ENCODE measurements at places on chromosomes 5 and 9.

- no peak for DNase-seq
Measured at GRCh38 chr5:108398964-108399363, 17.1 kb upstream of the FBXL17 start.

DNA sequence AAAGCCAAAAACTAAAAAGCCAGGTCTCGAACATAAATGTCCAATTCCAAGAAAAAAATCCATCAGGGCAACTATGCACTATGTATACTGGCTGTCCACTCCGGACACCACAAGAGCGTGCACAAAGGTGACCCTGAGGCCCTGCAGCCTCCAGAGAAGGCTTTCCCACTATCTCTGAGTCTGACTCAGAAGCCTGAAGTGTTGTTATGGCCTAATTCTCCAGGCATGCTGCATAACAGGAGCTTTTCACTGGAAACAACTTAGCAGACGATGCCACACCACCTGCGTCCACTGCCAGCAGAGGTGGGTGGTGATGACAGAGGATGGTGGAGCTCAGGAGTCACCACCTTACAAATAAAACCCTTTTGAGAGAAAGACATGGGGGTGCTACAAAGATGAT lies 63.7 kb downstream of the HABP4 start:
- no peak for DNase-seq

DNA sequence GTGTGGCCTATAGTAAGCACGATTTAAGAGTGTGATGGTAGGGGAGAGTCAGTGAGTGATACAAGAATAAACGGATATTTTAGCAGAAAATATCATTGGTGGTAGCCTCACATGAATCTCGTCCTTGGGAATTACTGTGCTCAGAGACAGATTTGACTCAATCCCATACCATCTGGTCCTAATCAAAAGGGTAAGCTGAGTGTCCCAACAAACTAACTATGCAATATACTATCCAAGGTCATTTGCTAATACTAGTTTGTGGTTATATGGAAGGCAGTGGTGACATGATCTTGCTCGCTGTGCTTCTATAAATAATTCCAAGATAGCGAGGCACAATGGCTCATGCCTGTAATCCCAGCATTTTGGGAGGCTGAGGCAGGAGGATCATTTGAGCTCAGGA lies 103.2 kb downstream of the TRPM6 start:
- no peak for DNase-seq

GRCh38 chr9:123111427-123112014 lies 78.1 kb downstream of the GPR21 start:
- no peak for DNase-seq

- DNase-seq, result no peak
Measured at GRCh38 chr9:134045841-134046544, 20.7 kb downstream of the BRD3OS start.

DNA sequence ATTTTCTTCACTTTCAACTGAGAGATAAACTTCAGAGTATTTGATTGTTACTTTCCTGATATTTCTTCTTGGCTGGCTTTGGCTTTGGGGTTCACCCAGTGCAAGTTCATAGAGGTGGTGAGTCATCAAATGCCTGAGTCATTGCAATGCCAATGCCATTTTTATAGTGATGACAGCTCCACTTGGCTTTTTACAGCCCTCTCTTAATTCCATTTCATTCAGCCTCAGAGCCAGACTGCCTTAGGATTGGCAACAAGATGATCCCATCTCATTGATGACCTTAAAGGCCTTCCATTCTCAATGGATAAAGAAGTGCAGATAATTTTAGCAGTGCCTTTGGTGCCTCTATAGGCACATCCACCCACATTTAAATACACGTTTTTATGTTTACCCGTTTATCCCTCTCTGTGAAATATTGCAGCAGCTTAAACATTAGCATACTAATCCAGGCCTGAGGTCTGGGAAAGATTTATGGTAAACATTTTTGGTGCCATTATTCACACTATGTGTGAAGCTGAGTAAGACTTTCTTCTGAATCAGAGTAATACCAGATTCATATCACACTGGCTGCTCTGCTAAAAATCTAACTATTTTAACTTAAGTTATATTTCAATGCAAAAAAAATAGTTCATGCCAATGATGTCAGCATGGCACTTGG lies 88.9 kb upstream of the TYRP1 start:
- DNase-seq, result no peak

GRCh38 chr5:32574540-32575175 lies 10.7 kb upstream of the SUB1 start:
- DNase-seq, result no peak

DNA sequence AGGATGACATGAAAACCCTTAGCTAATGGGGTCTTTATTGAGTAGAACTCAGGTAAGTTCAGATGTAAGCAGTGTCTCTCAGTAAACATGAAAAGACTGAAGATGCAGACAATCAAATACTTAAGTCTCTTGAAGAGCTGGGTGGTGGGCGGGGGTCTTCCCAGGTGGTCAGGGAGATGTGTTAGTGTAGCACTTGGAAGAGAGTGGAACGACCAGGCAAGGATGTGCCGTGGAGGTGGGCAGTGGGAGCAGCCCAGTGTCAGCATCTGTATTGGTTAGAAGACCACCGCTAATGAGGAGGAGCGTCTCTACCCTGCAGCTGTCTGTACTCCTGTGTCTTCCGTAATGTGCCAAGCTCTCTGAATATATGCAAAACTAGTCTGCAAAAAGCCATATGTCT lies 4.4 kb downstream of the S1PR3 start:
- no peak for DNase-seq

GRCh38 chr5:131276072-131276471 lies 12.2 kb downstream of the CDC42SE2 start:
- no peak for DNase-seq

DNA sequence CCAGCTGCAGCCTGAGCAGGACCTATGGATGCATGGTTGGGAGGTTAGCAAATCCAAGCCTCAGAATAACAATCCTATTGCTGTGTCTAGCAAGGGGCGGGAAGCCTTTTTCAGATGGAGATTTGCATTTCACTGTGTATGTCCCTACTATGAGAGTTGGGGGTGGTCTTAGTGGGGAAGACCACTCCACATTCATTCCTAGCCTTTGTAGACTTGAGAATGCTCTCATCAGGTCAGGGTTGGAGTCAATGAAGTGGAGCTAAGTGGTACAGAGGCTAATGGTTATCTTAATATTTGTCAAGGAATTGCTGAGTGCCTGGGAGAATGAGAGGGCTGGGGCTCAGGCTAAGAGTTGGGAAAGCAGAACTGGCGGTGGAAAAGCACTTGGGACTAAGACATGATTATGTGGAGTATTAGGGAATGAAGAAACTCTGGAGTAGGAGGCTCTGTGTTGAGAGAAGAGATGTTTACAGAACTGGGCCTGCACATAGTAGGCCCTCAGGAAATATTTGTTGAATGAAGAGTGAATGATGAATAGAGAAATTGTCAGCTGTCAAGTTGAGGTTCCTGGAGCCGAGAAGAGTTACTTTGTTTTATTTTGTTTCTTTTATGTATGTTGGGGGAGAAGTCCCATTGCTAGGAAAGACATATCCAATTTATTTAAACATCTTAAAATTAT lies 175.5 kb upstream of the SPRY4 start:
- DNase-seq, result no peak

GRCh38 chr9:128175102-128175563 lies 15.1 kb downstream of the BBLN start:
- no peak for DNase-seq

- no peak for DNase-seq
Measured at GRCh38 chr9:136665111-136665703, 2.5 kb downstream of the EGFL7 start.

- DNase-seq, result no peak
Measured at GRCh38 chr9:137009938-137010732, 13.8 kb upstream of the CLIC3 start.

DNA sequence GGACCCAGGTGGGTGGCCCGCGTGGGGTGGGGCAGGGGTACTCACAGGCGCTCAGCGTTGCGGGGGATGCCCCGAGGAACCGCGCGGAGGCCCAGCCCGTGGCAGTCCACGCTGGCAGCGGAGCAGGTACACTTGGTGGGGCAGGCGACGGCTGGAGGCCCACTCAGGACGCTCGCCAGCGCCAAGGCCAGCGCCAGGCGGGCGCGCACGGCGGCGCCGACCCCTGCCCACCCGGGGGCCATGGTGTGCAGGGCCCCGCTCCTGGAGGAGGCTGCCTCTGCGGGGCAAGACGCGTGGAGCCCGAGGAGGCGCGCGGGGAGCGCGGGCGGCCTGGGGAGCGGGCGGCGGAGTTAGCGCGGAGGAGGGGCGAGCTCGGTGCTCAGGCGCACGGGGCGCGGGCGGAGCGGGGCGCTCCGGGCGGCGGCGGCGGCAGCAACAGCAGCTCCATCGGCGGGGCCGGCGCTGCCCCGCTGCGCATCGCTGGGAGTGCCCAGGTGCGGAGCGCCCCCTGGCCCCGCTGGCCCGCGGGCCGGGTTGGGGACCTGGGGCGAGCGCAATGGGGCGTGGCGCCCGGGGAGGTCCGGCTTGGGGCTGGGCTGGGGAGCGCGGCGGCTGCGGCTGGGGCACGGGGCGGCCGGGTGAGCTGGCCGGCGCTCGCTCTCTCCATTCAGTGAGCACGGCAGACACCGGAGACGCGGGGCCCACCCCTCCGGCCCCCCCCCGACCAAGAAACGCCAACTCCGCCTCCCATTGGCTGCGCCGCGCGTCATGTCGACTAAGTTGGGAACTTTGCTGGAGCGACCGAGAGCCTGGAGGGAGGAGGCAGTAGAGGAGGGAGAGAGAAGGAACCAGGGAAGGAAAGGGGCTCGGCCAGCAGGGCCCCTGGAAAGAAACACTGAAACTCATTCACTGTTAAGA lies at the start of gene SLIT3:
TSS of gene SLIT3 (minus strand) at position 672 of the 918 bp plus-strand sequence. CDS start at position 242, 430 bp downstream.
- DNase-seq, result peak; percentile 72

- DNase-seq, result peak; percentile 81
Measured at GRCh38 chr9:101443364-101443771, 7.8 kb upstream of the ALDOB start.

DNA sequence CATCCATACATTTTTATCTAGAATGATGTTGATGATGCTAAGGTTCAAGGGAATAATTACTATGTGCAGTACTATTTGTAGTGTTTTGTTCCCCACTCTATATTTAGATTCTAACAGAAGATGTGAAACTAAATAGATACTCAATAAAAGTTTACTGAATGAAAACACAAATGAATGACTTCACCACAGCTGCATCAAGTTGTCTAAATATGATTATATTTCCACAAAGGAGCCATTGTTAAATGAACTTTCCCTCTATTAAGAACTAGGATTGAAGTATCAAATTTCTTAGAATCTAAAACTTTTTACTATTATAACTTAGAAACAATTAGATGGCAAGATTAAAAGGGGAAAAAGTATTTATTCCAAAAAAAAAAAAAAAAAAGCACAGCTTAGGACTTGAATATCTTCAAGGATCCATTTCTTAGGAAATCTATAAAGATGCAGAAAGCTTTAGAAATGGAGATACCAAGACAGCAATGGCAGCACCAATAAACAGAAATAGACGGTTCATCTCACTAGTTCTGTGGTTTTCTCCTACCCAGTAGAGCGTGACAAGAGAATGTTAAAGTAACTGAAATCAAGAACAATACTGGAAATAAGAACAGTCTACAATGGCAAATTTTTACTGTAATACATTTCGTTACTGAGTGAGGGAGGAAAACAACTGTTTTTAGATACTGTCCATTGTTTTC lies 347.6 kb downstream of the EBF1 start:
- DNase-seq, result no peak

DNA sequence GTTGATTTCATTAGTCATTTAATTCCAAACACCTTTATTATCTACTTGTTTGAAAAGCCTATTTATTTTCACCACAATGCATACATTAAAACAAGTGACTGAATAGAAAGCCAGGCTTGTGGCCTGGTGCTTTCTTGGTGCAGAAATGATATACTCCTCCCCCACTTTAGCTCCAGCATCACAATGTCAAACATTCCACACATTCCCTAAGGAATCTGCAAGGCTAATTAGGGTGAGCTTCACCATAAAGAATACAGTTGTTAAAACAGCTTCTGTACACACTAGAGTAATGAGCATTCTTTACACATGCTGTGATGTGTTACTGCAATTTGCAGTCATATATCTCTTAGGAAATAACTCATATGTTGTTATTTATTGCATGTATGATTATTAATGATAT lies 705.7 kb downstream of the CETN3 start:
- DNase-seq, result no peak

DNA sequence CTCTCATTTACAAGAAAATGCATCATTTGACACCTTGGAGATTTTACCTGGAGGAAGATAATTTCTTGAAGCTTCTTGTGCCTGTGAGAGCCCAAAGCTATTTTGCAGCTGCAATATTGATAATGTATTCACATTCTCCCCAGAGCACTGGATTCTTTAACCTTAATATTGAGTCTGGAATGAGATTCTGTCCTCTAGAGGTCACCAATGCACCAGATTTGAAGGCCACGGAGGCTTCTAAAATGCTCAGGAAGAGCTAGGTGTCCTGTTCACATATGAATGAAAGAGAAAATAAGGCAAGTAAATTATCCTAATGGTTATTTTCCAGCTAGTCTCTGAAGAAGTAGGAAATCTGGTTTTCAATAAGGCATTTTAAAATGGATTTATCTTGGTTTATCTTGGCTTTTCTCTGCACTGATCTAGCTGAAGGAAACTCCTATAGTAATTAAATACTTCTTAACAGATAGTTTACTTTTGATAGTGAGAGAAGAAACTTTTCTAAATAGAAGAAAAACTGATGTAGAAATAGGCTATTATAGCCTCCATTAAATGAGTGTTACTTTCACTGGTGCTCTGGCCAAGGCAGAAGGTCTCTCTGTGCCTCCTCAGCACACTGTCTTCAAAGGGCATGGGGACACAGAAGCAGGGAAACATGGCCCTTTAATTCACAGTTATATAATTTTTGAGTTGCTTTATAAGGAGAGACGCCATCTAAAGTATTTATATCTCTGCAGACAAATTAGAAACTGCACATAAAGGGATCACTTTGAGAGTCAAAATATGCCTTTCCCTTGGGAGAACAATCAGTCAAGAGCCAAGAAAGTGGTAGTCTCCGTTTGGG lies 297.0 kb upstream of the ACTBL2 start:
- no peak for DNase-seq

DNA sequence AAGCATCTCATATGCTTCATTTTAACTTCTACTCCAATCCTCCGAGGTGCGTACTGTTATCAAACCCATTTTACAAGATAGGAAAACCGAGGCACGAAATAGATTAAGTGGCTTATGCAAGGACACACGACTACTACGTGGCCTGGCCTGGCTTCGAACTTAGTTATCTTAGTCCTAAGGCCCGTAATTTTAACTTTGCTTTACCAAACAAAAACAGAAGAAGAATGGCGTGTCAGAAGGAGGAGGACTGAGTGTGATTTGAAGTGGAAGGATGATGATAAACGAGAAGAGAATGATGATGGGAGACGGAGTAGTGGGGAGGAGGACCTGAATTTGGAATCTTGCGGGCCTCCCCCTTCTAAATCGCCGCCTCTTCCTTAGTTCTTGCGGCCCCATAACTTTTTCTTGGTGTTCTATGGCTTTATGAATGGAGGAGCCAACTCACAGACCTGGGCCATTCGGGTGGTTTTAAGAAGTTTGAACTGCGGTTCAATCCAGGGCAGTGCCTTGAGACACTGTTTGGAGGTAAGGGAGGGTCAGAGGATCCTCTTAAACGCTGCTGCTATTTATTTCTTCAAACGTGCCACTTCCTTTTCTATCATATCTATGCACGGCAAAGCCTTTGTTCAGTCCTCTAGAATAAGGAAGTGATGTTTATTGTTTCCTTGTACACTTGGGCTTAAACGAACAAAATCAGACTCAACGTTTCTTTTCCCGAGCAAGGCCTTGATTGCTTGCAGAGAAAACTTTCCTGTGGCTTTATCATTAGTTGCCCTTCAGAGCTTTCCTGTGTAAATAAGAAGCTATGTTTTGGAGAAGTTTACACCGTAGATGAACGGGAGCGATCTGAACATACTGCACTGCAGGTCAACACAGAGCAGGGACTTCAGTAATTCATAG lies 795 bp downstream of the CNOT8 start:
- DNase-seq, result no peak

Data from heart right ventricle (tissue), 16 donors.